Activated T-cell treated with anti-CD3 and anti-CD28 coated beads, Interleukin-2, amount 50 U/mL, for 4 hours (primary cell): ENCODE measurements at places on chromosomes 16 and 17. TPM values are rescaled to one million over a fixed set of nuclear protein-coding genes. Genes with fewer than 3 reads are reported as not detected.

DNA sequence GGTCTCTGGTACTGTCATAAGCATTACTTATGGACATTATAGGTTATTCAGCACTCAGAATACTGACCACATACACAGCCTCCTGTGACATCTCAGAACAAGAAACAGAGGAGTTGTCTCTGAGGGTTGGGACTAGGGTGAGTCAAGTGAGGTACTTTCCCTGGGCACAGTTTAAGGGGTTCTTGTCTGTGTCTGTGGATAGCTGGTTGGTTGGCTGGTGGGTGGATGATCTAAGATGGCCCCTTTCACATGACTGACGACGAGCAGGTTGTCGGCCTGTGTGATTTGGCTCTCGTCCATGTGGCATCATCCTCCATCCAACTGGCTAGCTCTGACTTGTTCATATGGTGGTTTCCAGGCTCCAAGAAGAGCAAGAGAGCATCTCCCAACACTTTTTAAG, 163.9 kb downstream of the PRKCB start:
- no peak for DNase-seq

GRCh38 chr17:82242977-82243647, 14.3 kb downstream of the SLC16A3 start:
- DNase-seq, result no peak

- DNase-seq, result no peak
Observed at GRCh38 chr17:63531022-63531965, 8.1 kb downstream of the KCNH6 start.

DNA sequence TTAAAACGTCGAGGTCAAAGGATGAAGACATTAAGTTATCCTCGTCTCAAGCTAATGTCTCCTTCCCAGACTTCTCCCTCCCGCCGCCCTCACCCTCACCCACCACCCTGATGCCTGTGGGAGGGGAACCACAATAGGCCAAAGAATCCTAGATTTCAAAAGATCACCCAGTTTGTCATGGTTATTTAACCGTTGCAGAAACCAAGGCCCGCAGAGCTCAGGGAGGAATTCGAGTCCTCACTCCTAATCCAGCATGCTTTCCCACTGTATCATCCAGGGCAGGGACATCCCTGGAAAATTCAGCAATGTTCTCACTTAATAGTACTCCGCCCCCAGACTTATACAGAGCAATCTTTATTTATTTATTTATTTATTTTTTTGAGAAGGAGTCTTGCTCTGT, 41.8 kb upstream of the MYH10 start:
- no peak for DNase-seq

- DNase-seq, result no peak
Observed at GRCh38 chr17:83154311-83155127, 75.1 kb downstream of the METRNL start.

MLST8 gene
- 88.0 TPM for total RNA-seq
